Stimulated activated CD8-positive, alpha-beta memory T cell treated with anti-CD3 and anti-CD28 coated beads, Interleukin-4, amount 100 ng/mL, for 24 hours (primary cell): ENCODE measurements at places on chromosomes 16 and 17.

DNA sequence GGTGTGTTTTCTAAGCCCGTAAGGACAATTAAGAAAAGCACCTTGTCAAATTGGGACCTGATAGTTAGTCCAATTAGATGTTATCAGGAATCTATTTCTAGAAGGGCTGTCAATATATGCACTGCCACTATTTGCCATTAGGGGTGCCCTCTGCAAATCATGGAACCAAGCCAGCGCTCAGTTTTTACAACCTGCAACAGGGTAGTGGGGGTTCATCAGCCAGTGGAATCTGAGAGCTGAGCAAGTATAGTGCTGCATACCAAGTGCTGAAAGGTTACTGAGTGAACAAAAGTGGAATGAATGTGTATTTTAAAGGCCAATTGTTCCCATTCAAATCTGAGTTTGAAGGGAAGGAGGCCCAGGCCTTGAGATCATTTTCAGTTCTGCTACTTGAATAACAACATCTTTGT is 10.4 kb downstream of the PRR11 start:
- no peak for DNase-seq

- no peak for DNase-seq
These were observed 927 bp upstream of the ENGASE start for GRCh38 chr17:79073706-79074088.

DNA sequence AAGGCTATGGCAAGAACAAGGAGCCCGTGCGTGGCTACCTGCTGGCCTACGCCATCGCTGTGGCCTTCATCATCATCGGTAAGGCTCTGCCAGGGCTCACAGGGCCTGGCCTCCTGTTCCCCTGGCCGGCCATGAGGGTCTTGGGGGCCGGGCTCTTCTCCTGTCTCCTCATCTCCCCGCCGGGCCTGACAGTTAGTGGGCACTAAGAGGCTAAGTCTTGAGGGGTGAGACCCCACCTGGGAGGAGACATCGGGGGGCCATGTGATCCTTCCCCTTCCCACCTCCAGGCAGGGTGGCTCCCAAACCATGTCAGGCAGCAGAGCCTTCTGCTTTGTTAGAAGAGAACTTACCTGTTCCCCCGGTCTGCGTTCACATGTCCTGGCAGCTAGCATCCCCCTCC is 15.2 kb downstream of the SLC12A3 start:
- DNase-seq, result no peak

DNA sequence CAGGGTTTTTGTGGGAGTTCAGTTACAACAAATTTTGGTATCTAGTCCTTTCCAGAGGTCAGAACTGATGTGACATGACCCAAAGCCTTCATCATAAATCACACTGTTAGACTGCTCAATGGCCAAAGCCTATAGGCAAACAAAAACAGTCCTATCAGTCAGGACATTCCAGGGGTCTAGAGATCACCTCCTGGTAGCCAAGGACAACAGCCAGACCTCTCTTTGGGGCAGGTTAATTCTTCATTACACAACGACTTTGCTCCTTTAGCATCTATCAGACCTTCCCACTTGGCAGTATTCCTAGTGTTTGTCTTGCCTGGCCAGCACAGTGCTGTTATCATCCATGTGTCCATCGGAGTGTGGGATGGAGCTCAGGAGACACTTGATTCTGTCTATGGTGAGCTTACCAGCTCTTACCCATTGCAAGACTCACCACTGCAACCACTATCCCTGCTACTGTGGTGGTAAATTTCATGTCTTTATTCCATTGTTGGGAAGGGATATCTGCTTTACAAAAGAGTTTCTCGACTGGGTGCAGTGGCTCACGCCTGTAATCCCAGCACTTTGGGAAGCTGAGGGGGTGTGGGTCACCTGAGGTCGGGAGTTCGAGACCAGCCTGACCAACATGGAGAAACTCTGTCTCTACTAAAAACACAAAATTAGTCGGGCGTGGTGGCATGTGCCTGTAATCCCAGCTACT is 95.5 kb upstream of the DHX40 start:
- no peak for DNase-seq

DNA sequence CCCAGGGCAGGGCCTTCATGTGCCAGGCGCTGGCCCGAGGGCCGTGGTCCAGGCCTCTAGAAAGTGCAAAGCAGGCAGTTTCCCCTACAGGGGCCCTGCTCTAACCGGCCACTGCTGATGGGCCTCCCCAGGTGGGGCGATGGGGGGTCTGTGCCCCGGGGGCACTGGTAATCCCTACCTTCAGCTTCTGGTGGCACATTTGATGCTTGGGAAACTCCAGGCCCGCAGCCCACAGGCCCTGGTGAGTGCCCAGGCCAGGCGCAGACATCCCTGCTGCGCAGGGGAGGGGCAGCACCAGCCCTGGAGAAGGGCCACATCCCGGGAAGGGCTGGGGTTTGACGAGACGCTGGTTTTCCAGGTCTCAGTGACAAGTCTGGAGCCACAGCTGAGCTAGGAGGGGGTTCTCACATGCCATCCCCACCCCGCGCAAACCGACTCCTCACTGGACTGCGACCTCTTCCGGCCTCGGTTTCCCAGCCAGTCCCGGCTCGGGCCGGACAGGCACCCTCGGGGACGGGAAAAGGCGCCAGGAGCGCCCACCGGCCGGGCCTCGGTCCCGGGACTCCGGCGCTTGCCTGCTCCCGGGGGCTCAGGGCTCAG is 1.6 kb downstream of the DOC2B start:
- no peak for DNase-seq

DNA sequence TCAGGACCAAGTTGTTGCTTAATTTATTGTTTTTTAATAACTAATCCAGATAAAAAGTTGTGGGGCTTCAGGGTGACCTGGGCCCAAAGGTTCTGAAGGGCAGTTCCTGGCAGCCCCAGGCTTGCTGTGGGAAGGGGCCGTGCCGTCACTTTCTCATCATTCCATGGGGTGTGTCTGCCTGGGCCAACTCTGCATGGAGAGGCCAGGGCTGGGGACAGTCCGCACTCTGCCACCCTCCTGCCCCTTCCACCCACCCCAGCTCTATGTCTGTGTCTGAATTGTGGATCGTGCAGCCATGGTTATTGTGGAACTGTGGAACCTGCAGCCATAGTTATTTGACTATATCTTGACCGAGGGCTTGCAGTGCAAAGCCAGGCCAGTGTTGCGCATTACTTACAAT is 4.0 kb downstream of the LIMD2 start:
- no peak for DNase-seq

DNA sequence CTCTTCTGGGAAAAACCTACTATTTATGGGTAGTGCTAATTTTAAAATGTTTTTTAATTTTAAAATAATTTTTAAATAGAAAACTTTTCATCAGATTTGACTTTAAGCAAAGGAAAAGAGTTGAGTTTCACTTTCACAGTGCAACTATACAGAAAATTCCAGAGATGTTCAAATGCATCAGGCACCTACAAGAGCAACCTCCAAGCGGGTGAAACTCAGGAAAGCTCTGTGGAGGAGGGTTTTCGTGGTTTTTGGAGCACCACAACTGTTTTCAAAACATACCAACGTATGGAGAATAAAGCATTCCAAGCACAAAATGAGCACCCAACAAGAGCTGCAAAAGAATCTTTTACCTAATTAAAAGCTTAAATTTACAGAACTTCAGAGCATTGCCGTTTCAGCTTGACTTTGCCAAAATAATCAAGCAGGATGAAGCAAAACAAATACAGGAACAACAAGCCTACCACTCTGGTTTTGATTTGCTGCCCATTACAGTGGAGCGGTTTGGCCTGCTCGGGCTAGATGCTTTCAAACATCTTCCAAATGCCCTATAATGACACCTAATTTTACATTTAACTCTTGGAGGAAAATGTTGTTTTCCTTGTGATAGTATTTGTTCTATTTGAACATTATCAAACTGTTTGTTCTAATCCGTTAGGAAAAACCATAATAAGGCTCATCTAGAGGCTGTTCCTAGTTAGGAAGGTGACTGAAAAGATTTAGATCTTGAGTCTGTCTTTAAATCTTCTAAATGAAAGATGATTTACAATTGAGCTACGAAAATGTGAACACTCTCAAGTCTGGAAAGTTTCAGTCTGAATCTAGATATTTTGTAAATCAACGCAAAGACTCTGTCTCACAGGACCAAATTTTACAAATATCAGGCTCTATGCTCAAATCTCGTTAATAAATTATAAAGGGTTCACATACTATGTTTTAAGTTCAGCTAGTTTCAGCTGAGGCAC is 34.5 kb downstream of the NACA2 start:
- no peak for DNase-seq

- DNase-seq, result no peak
These were observed 92.5 kb downstream of the N4BP1 start for GRCh38 chr16:48517493-48517892.

DNA sequence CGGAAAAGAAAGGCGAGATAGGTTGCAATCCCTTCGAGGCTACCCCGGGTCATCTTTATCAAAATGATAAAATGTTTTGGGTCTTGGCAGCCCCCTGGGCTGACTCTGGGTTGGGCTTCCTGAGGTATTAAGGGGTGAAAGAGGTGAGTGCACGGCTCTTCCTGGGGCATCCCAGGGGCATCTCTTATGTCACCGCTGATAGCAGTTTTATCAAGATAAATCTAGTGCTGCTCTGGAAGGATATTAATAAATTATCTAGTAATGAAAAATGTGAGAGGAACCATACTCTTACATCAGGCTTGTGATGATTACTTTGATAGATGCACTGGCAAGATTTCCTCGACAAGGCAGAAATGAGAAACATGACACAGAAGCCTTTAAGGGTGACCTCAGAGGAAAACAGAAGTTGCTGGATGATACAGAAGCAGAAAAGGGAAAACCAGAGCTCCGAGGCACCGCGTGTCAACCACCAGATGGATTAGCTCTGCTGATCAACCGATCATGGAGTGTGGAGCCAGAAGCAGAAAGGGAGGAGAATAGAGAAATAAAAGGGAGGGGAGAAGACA is 491.3 kb downstream of the TMEM114 start:
- DNase-seq, result no peak

DNA sequence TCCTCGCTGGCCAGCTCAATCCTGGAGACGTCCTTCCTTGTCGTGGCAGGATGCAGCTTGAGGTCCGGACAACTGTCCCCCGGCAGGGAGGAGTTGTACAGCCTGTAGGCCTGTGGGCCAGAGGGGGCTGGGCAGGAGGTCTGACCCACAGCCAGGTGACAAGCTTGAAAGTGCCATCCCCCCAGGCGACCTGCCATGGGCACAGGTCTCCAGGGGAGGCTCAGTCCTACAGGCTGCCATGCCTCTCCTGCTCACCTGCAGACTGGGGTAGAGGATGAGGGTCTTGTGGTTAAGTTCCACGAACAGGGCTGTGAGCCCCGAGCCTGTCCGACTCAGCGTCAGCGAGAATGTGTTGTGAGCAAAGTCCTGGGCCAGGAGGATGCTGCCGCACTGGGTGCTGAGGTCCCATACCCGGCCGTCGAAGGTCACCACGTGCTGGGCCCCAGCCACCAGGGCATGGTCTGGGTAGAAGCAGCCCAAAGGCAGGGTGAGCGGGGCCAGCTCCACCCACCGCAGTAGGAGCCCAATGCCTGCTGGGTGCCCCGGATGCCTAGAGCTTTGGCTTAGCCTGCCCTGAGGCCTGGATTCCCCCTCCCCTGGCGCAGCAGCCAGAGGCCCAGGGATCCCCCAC is 39.8 kb downstream of the RMI2 start:
- DNase-seq, result no peak

DNA sequence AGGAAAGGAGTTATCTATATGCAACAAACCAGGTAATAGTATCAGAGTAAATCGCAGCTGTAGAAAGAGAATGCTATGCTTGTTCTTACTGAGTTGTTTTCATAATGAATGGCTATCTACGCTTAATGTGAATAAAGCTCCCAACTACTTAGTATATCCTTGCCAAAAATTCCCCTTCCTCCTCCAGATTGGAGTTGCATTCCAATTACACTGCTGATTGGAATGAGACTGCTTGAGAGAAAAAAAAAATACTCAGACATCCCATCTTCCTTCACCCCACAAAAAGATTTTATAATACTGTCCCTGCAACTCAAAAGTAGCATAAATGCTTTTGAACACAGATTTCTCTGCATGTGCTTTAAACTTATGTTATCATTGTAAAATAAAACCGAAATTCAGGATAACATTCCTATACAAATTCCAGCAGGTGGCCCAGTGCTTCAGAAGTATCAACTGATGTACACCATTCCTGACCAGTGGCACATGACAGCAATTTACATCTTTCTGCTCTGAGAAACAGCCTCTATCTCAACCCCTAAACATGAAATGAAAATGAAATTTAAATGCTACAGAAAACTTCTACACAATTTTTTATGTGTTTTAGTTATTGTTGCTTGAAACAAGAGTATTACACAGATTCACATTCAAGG is 47.0 kb downstream of the SMURF2 start:
- DNase-seq, result no peak

- no peak for DNase-seq
These were observed 497.7 kb upstream of the CDH11 start for GRCh38 chr16:65619606-65620005.
